ENCODE measurements at places on chromosomes 1 and 21. TPM values are rescaled to one million over a fixed set of nuclear protein-coding genes. Genes with fewer than 3 reads are reported as not detected.

KIF14 gene
- total RNA-seq: 15.7 TPM

DCAF8 gene
- 71.9 TPM for total RNA-seq

SAMD13 gene
- total RNA-seq: 0.15 TPM

KCNH1 gene
- total RNA-seq: not detected

PRAMEF10 gene
- not detected for total RNA-seq

RNU1-2 gene
- not detected for total RNA-seq

RUNX3 gene
- total RNA-seq: 4.6 TPM

FLAD1 gene
- total RNA-seq: 39.6 TPM

PDZK1 gene
- total RNA-seq: not detected

MYBPH gene
- total RNA-seq: not detected

KRTAP11-1 gene
- total RNA-seq: not detected

AIRE gene
- not detected for total RNA-seq

CDKN2C gene
- 107 TPM for total RNA-seq

NPR1 gene
- 0.33 TPM for total RNA-seq

DEPDC1 gene
- total RNA-seq: 36.5 TPM

TNNT2 gene
- total RNA-seq: not detected
